ENCODE measurements at places on chromosomes 2 and 18. TPM values are rescaled to one million over a fixed set of nuclear protein-coding genes. Genes with fewer than 3 reads are reported as not detected.

Gene SPC25
- 0.60 TPM for total RNA-seq

Gene CHPF
- total RNA-seq, result 92.2 TPM

Gene WDR33
- 42.7 TPM for total RNA-seq

Gene UGT1A10
- not detected for total RNA-seq

Gene INHA
- 1.9 TPM for total RNA-seq

Gene CTAGE1
- total RNA-seq, result not detected

Gene CPO
- 0.73 TPM for total RNA-seq

Gene LAMA3
- total RNA-seq, result 4.1 TPM

Gene RAB31
- 11.7 TPM for total RNA-seq

Gene NCL
- 218 TPM for total RNA-seq

Measured in Right ventricle myocardium inferior (tissue), 1 donor.